ENCODE measurements at places on chromosomes 6 and 20.

- DNase-seq, result no peak
Observed at GRCh38 chr20:47330933-47331708, 25.4 kb downstream of the ZMYND8 start.

DNA sequence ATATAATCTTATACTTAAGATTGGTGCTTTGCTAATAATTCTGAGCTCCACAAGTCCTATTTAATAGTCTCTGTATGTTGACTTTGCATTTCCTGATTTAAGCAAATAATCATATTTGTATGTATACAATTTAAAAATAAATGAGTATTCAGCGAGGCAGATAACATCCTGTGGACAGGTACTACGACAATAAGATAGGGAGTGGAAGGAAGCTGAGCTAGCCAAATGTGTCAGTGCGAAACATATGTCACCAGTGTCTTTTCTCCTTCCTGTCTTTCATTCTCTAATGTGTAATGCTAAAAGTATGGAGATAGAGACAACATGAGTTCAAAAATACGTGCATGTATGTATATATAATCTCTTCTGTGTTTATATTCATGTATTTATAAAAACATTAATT is 359.6 kb upstream of the KCNQ5 start:
- DNase-seq, result no peak

GRCh38 chr20:4635781-4636180 is 85.9 kb upstream of the PRND start:
- DNase-seq, result no peak

DNA sequence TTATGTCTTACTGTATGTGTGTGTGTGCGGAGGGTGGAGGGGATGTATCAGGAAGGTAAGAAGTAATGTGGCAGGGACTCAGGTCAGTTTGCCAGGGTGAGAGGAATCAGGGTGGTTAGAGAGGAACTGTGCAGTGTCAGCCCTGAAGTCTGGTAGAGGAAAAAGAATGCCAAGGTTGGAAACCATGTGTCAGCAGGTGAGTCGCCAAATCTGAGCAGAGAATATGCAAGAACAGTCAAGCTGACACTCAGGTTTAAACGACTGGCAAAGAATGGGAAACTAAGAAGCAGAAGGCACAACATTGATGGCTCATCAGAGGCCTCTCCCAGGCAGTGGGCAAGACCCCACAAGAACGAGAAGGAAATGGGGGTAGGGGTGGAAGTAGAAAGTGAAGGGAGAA is 107.5 kb upstream of the TBX18 start:
- DNase-seq, result no peak

DNA sequence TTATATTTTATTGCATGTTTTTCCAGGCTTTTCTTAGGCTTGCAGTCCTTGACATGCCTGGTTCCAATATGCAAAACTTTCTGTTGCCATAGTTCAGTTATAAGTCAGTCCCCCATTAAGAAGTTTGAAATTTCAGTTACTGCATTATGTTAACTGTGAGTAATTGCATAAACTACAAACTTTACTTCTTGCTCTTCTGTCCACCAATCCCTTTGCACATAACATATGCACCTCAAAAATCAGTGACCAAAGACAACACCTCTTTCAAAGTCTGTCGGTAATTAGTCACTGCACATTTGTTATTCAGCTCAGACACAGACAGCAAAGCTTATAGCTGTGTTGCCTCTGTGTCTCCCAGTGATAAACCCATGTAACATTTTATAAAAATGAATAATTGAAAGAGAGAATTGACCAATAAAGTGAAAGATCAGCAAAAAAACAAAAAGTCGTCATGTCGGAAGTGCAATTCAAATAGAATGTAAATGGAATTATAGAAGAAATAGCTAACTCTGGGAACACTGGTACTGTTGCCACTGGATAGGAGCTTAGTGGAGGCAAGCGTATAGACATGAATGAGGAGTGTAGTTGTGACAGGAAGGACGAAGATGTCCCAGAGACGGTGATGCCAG is 50.3 kb upstream of the BTBD3 start:
- no peak for DNase-seq

DNA sequence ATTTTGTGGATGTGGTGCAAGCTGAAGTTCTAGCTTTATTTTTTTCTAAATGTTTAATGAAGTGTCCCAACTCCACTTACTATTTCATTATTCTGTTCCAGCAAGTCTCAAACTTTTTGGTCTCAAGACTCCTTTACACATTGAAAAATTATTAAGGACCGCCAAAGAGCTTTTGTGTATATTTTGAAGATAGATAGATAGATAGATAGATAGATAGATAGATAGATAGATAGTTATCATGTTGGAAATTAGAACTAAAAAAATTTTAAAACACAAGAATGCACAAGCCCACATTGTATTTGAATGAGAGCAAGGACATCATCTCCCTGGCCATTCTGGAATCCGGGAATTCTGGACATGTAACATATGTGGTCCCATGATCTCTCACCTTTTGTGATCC is 181.2 kb upstream of the SNX9 start:
- DNase-seq, result no peak

- DNase-seq, result no peak
Observed at GRCh38 chr6:126888727-126889725, 229.4 kb upstream of the RSPO3 start.

- no peak for DNase-seq
Observed at GRCh38 chr6:52399511-52400312, 20.4 kb upstream of the EFHC1 start.

All from activated CD8-positive, alpha-beta memory T cell treated with anti-CD3 and anti-CD28 coated beads for 1 hour (primary cell).